NCI-H345 (cell line): ENCODE measurements at places on chromosomes 3 and 15.

DNA sequence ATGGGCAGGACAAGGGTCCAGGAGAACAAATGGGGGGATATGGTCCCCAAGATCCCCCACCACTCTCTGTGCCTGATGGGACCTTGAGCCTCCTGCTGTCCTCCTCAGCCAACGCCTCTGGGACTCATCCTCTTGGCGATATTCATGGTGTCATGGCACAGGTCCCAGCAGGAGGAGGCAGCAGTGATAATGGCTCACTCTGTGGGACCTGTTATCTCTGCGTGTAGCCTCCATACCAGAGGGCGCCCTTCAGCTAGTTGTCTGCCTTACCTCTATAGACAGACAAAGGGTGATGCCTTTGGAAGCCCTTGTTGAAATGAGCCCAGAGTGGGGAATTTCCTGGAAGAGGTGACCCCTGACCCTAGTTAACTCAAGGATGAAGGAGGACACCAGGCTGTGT lies 7.4 kb downstream of the ZBTB47 start:
- no peak for DNase-seq

- DNase-seq, result no peak
These were observed 137.7 kb downstream of the BBX start for GRCh38 chr3:107660306-107660976.

DNA sequence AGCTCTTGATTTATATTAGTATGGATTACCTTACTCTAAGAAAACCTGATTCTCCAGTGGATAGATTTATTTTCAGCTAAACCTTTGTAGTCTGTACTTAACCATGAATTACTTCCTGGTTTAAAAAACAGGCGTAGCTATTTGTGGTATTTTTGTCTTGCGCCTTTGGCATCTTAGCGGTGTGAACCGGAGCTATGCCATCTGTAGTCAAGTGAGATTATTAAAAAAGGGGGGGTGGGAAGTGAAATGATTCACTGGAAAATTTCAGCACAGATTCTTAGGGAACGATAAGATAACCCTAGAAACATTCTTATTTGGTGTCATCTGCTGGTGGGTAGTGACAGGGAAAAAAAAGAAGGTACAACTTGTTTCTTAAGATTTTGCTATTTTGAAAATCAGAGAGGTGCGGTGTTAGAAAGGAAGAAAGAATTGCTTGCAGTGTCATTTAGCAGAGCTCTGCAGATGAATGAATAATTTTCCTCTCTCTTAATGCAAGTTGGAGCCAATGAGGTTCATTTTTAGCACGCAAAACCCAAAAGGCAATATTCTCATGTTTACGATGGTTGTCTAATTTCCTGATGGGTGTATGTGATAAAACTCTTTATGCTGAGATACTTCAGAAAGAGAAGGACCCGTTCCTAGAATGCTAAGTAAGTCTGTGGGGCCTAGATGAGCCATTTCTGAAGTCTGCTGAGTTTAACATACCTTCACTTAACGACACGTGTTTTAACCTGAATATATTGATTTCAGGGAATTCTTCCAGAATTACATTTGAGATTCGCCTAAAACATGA lies 44.0 kb downstream of the PSMD6 start:
- no peak for DNase-seq

- no peak for DNase-seq
These were observed 136.6 kb upstream of the FHIT start for GRCh38 chr3:61387817-61388216.

DNA sequence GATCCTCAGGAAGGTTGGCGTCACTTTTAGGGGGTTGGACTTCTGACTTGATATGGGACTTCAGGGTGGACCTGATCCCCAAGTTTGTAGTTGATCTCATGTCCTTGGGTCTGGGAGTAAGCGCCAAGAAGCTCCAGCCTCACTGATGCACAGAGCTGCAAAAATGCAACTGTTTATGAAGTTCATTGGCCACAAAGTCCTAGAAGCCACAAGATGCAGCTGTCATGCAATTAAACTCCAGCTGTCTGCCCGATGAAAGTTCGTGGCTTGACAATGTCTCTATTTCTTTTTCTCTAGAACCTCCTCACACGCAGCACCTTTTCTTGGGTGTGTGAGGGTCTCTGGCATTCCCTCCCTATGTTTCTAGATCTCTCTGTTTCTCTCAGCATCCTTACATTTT lies 9.2 kb upstream of the ACAN start:
- DNase-seq, result no peak

- DNase-seq, result no peak
These were observed 41.2 kb downstream of the TIMP4 start for GRCh38 chr3:12117473-12117872.

GRCh38 chr15:100762289-100762688 lies 117.3 kb upstream of the ALDH1A3 start:
- no peak for DNase-seq

DNA sequence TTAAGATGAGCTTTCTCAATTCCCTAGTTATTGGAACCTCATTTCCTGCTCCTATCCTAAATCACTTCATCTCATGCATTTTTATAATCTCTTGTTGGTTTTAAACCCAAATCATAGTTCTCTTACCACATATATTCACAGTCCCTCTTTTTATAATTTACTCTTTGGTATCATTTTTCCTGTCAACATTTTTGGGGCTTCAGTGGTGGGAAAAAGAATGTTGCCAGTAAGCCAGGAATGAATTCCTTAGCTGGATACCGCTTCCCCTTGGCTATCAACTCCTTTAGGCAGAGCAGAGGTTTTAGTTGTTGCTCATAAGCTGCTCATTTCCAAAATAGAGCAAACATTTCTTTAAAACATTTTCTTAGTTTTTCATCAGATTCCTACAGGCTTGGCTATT lies 112.3 kb downstream of the GALK2 start:
- DNase-seq, result no peak

- no peak for DNase-seq
These were observed 104.3 kb downstream of the CPN2 start for GRCh38 chr3:194246709-194247349.

DNA sequence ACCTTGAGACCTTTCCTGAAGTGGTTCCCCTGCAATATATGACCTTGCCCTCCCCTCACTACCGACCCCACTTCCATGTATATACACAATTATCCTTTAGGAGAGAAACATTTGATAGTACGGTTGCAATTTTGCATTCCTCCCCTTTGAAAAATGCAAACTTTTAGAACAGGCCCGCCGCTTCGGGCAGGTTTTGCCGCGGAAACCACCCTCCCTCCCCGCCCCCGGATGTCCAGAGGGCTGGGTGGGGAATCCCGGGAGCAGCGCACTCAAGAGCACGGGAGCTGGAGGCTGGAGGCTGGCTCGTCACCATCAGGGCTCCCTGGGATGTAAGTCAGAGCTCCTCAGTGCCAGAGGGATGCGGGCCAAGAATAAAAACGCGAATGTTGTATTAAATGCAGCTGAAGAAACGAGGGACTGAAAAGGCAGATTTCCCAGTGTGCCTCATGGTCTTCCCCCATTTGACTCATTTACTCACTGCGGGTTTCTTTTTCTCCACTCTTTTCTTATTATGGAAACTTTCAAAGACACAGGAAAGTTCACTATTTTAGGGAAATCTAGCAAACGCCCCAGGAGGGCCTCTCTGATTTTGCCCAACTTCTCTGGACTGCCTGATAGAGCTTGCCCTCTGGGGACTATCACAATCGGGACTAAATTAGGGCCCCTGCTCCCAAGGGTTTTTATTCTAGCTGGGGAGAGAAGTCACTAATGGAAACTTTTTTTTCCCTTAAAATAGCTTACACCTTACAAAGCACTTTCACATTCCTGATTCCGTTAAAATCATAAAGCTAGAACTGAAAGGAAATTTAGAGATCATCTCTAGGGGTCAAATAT lies 2.9 kb upstream of the USP3 start:
- DNase-seq, result no peak

DNA sequence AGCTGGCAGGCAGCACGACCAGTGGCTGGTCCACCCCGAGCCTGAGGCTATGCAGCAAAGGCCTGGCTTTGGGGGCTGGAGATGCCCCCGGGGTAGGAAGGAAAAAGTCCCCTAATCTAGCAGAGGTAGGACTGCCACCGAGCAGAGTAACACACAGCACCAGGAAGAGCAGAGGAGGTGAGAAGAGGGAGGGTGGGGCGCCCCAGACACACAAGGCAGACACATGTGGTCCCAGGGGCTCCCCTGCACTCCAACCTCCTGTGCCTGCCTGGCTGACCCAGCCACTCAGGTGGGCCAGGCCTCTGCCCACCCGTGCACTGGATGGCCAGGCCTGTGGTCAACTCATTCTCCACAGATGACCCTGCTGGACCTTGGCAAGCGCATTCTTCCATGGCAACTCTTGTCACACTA lies 112.4 kb downstream of the ADCY5 start:
- no peak for DNase-seq

GRCh38 chr3:53196575-53197407 lies 35.8 kb downstream of the PRKCD start:
- no peak for DNase-seq

- no peak for DNase-seq
These were observed 38.2 kb downstream of the ATP2B2 start for GRCh38 chr3:10467204-10467603.
